T-helper 1 cell (primary cell): ENCODE measurements at places on chromosomes 12 and 14.

DNA sequence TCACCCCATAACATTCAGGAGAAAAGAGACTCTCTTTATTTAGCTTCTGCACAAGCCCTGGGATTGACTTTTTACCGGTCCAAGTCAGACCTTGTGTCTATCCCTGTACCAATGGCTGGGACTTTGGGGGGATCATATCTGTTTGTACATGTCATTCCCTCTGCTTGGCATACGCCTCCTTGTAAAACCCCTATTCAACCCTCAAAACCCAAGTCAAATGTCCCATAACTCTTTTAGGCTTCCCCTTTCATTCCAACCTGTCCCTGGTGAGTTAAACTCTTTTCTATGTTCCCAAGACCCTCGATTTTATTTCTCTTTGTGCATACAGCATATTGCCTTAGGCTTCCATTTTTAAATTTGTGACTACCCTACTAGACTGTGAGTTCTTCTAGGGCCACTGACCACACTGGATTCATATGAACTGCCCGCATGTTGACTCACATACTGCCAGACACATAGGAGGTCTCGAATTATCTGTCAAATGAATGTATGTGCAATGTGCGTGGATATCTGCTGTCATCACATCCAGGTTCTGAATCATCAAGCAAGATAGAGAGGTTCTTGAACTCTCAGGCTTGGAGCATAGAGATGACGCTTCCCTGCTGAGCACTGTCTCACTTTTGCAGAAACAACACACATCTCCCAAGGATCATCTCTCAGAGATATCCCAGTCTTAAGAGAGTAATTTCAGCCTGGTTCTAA, 548.6 kb upstream of the TBX3 start:
- no peak for DNase-seq

GRCh38 chr12:121057794-121058193, 18.7 kb upstream of the OASL start:
- no peak for DNase-seq

DNA sequence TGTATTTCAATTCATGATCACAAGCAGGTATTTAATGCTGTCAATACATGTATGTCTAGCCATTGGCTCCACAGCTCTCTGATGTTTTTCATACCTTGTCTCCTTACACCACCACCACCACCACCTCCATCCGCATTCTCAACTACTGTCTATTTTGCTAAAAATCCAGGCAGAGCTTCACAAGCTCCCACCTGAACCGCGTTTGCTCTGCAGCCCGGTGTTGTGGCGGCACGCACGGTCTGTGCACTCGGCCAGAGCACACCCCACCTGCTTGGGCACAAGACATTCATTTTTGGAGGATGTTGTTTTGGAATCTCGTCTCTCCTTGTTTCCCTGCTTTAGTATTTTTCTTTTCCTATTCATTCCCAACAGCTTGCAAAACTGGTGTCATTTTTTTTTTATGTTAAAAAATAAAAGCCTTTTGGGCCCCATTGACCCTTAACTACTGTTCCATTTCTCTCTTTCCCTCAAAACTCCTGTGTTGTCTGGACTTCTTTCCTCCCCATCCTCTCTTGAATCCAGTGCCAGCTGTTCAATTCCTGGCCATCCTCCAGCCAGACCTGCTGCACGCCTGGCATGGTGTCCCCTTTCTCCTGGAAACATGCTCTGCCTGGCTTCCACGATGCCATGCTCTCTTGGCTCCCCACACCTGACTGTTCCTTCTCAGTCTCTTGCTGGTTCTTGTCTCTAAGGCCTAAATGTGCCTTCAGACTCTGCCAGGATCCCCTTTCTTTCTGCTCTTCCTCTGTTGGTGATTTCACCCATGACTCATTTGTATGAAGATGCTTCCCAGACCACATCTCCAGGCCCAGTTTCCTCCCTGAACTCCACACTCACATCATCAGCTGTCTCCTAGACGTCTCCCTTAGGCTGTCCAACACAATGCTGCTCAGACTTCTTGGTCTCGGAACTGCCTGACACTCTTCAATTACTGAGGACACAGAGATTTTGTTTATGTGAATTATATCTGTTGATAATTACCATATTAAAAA, 37.9 kb downstream of the PIWIL1 start:
- no peak for DNase-seq

GRCh38 chr12:46265734-46266133, 3.1 kb downstream of the SLC38A1 start:
- DNase-seq = no peak

DNA sequence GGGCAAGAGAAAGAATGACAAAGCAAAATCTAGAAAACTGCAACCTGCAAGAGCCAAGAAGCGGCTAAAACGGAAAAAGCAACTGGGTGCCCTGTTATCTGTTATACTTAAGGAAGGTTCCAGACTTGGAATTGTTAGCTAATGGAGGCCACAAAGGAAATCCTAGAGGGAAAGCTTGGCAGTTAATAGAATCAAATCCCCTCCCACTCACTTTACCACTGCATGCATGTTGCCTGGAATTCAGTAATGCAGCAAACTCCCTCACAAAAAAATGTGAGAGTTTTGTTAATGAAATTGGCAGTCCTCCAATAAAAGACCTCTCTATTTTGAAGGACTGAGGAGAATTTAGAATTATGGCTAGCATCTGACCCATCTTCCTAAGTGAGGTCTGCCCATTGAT, 164.2 kb upstream of the SOX5 start:
- DNase-seq = no peak

DNA sequence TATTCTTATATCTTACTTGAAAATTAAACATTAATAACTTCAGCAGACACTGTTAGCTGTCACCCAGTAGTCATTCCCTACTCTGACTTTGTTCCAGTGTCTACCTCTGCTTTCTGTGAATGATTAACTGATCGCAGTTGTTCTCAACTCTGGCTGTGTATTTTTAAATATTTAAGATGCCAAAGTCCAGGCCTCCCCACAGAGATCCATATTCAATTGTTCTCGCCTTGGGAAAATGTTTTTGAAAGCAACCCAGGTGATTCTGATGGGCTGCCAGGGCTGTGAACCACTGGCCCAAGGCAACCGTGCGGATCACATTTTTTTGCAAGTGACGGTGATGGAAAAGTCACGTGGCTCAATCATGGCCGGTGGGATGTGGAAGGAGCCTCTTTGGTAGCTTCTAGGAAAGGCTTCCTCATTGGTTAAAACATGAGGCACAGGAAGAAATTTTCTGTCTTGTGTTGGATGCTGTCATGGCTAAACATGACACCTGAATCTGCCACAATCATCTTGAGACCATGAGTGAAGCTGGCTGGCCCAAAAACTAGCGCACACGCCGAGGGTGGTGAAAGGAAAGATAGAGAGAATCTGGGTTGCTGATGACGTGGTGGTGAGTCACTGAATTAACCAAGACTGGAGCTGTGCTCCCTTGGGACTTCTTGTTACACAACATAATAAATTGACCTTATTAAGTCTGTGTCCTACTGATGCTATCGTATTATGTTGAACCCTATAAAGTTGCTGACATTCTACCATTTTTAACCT, 37.2 kb downstream of the RDH12 start:
- no peak for DNase-seq

GRCh38 chr14:93731753-93732152, 56.5 kb downstream of the PRIMA1 start:
- DNase-seq = no peak

DNA sequence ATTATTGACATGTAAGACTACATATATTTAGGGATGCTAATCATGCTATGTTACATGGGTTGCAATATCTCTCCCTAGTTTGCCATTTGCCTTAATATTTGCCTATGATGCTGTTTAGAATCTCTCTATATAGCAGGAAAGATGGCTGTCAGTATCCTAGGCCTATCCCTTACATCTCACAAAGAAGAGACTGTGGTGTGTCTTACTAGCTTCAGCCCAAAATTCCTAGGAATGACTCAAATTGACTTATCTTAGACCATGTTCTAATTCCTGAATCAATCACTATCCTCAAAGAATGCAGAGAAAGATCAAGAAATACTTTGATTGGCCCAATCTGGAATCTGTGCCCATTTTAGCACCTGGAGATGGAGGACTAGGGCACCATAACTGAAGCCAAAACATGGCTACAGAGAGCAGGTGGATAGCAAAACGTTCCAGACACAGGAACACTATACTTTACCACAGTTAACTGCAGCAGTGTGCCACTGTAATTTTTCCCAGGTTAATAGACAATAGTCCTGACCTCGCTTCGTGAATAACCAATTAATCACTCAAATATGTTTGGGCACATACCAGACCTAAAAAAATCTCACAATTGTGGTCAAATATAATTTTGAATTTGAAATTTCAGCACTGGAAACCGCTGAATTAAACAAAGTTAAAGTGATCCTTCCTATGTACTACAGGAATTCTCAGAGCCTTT, 32.7 kb upstream of the GLIPR1 start:
- no peak for DNase-seq

GRCh38 chr14:64684091-64684490, 20.1 kb upstream of the PLEKHG3 start:
- DNase-seq = no peak

- no peak for DNase-seq
Observed at GRCh38 chr12:107032266-107032665, 45.3 kb upstream of the MTERF2 start.

- DNase-seq = no peak
Observed at GRCh38 chr12:122996188-122996601, 15.7 kb downstream of the ARL6IP4 start.

GRCh38 chr12:27841392-27841882, 61.4 kb upstream of the MANSC4 start:
- no peak for DNase-seq

- no peak for DNase-seq
Observed at GRCh38 chr14:70514168-70515069, 20.4 kb downstream of the ADAM20 start.

DNA sequence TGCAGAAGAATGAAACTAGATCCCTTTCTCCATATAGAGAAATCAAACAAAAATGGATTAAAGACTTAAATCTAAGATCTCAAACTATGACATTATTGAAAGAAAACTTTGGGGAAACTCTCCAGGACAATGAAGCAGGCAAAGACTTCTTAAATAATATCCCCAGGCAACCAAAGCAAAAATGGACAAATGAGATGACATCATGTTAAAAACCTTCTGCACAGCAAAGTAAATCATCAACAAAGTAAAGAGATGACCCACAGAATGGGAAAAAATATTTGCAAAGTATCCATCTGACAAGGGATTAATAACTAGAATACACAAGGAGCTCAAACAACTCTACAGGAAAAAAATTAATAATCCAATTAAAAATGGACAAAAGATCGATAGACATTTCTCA, 101.0 kb downstream of the RALGAPA1 start:
- DNase-seq = no peak

DNA sequence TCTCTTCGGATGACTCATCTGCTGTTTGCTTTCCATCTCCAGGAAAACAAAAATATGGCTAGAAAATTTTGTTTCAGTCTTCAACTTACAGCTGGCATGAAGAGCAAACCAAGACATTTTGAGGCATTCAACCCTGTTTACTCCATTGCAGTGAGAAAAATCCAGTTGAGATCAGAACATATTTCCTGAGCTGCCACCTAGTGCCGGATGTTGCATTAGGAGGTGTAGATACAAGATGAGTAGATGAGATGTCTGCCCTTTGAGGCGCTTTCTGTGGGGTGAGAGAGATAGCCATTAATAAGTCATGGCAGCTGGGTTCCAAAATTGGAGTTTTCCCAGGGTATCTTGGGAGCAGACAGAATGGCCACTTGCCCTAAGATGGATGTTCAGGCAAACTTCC, 171.1 kb downstream of the PRKCH start:
- no peak for DNase-seq

GRCh38 chr12:30989754-30990153, 63.2 kb downstream of the TSPAN11 start:
- DNase-seq = peak; percentile 3

GRCh38 chr12:9073076-9073475, 42.6 kb downstream of the A2M start:
- DNase-seq = no peak

DNA sequence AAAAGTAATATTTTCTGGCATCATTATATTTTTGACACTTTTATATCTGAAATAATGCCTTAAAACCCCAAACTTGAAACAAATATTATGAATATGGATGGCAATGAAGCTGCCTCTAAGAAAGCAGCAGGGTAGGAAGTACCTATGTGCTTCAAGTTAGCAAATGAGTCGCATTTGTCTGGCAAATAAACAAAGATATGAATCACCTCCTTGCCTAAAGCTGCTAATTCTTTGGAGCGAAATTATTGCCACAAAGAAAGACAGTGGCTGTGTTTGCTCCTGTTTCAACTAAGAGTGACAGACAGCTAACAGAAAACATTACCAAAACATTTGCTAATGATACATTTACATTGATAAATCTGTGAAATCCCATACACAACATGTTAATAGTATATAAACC, 854.9 kb downstream of the RPS29 start:
- DNase-seq = no peak

DNA sequence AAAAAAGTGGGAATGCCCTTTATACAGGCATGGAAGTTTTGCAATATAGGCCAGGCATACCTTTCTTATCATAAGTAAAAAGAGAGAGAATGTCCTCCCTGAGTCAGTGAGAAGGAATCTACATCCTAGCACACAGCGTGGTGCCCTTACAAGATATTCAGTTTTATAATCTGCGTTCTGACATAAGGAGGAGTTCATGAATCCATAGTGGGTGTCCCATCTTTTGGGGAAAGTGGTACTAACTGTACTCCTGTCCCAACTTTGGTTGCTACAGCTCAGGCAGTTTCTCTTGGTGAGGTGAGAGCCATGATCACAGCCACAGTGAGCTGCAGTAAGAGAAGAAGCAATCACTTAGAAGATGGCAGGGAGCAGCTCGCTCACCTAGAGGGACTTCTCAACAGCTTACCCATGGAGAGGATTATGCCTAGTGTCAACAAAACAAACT, 332.9 kb downstream of the BCAT1 start:
- DNase-seq = no peak

GRCh38 chr12:116150001-116150400, 127.5 kb downstream of the MED13L start:
- DNase-seq = no peak

- DNase-seq = no peak
Observed at GRCh38 chr14:31489691-31490090, 1.9 kb upstream of the GPR33 start.

GRCh38 chr14:32400480-32400879, 71.4 kb downstream of the AKAP6 start:
- no peak for DNase-seq

DNA sequence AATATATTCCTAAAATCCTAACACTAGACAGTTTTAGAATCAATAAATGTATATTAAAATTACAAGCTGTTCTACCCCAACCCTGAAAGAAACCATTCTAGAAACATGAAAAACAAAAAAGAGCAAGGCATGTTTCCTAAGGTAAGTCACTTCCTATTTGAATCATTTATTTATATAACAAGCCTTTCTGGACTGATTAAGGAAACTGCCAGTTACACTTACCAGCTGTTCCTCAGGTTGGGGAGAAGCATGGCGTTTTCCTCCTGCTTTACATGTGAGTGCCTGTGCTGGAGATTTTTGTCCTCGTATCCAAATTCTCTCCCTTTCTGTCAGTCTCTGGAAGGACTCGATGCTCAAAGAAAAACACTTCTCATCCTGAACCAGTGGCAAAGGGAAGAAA, 183.3 kb downstream of the EFCAB11 start:
- no peak for DNase-seq

DNA sequence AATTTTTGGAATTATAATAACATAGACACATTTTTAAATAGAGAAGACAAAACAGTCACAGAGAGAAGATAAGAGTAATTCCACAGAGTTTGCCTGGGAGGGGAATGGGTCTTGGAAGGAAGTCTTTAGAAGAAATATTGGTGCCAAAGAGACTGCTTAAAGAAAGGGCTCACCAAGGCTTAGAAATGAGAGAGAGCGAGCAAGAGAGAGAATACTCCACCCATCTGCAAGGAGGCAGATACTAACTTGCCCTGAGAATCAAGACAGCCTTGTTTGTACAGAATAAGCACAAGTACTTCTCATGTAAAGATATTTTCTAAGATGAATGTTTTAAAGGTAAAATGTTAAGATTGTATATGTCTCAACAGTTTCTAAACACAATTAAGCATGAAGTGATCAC, 165.5 kb downstream of the SLC38A4 start:
- DNase-seq = no peak
